AG20443 (cell line): ENCODE measurements at places on chromosomes 7 and 10.

- no peak for DNase-seq
Observed at GRCh38 chr7:115009139-115009538, 87.2 kb downstream of the MDFIC start.

- no peak for DNase-seq
Observed at GRCh38 chr10:32150532-32151101, 94.4 kb upstream of the KIF5B start.

- DNase-seq: no peak
Observed at GRCh38 chr10:32386623-32387260, 39.8 kb upstream of the EPC1 start.

DNA sequence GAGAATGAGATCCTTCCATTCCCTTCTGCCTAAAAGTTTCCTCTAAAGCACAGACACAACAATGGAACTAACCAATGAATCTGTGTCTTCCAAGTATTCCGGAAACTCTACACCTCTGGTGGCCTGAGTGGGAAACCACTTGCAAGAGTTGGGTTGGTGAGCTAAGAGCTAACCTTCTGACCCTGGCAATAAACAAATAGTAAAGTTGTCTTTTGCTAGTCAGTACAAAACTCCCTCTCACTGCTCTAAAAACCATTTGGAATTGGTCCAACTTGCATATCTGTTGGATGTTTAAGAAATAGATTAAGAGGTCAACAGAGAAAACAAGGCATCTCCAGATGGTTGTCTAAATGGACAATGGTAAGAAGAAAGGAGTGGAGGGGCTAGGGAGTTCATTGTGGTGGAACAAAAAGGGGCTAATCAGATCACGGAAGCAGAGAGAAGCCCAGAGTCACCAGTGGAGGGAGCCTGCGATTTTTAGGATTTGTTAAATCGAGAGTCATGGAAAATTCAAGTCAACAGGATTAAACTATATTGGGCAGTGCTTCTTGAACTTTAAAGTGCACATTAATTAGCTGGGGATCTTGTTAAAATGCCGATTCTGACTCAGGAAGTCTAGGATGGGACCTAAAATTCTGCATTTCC is 192.3 kb downstream of the EVX1 start:
- no peak for DNase-seq

- no peak for DNase-seq
Observed at GRCh38 chr10:60913071-60913470, 30.9 kb downstream of the RHOBTB1 start.

DNA sequence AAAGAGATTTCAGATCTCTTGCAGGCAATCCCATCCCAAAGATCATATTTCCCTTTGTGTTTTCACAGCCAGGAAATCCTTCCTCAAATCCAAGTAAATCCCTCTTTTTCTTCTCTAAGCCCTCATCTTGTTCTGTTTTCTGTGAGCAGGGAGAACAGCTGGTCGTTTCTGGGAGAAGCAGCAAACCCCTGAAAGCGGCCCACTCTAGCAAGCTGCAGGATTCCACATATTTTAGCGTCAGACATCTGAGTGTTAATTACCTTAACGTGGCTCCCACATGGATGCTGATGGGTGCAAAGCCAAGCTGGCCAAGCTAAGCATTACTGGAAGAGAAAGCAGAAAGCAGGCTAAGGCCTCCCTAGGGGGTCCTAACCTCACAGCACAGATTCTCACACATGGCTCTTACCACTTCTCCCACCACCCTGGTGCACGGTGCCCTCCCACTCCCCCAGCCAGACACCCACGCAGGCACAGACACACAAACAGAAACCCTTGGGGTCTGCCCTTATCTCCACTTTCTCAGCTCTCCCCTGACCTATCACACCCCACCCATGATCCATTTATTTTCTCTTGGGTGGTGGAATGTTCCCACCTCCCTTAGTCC is 551.0 kb upstream of the AUTS2 start:
- no peak for DNase-seq

- DNase-seq: no peak
Observed at GRCh38 chr10:79372871-79373270, 25.6 kb downstream of the PPIF start.

DNA sequence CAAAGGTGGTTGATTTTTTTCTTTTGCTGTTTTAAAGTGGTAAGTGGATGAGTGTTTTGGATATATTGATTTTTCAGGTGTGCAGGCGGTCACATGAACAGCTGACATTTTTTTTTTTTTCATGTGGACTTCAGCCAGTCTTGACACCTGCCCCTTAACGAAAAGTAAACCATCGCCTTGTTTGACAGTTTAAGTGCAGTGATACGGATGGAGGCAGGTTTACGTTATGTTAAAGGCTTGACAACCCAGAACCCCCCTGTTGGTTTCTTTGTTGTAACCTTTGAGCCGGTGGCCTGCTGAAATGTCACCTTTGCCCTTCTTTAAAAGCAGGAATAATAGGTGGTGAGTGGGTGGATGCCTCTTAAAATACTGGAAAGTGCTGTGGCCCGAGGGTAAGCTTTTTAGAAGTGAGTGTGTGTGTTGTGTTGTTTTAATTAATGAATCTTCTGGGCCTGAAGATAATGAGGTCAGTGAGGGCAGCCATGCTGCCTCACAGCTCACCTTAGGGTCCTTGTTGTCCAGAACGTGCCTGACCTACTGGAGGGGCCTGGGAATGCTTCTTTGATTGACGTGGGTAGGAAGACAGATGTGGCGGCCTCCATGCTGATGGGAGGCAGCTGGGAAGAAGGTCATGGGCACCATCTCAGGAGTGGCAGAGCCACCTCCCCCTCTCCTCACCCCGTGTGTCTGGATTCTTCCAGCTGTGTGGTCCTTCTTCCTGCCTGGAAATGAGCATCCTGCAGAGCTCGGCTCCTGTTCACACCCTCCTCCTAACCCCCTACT is 69.8 kb downstream of the TCF7L2 start:
- DNase-seq: no peak

DNA sequence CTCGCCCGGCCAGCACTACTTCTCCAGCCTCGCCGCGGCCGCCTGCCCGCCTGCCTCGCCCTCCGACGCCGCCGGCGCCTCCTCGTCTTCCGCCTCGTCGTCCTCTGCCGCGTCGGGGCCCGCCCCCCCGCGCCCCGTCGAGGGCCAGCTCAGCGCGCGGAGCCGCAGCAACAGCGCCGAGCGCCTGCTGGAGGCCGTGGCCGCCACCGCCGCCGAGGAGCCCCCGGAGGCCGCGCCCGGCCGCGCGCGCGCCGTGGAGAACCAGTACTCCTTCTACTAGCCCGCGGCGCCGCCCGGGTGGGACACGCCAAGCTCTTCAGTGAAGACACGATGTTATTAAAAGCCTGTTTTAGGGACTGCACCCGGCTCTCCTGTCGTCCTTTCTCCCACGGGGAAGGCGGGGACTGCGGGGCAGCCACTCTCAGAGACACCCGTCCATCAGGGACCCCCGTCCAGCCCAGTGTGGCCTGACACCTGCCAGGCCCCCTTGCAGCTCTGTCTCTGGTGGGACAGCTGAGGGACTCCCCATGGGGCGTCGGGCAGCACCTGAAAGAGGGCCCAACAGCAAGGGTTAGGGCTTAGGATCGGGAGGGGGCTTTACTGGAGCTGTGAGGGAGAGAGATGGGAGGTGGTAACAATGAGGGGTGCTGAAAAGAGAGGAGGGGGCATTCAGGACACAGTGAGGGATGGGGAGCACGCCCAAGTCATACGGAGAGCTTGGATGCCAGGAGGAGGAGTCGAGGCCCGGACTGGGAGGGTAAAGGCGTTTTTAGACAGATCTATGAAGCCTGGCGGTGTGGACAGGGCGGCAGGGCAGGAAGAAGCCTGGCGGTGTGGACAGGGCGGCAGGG is 34.7 kb downstream of the SPDYE6 start:
- peak; percentile 55 for DNase-seq

- DNase-seq: no peak
Observed at GRCh38 chr7:2068693-2069471, 163.9 kb downstream of the MAD1L1 start.

- DNase-seq: no peak
Observed at GRCh38 chr10:14191407-14191806, 139.3 kb downstream of the FRMD4A start.

DNA sequence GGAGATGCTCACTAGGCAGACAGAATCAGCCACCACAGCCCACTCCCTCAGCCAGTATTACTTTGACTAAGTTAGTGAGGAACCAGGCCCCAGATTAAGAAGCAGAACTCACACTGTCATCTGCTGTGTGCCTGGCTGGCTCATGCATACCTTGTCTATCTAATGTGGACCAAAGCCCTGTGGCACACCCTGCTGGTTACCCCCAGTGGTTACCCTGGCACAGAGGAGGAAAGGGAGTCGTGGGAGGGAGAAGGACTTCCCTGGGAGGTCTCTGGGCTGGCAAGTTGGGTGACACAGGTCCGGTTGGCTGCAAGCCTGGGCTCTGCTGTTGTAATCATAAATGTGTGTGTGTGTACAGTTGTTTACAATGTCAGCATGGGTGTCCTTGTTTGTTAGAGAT is 7.5 kb upstream of the SH2D4B start:
- DNase-seq: peak; percentile 33

GRCh38 chr10:73591935-73592699 is 975 bp upstream of the USP54 start:
- DNase-seq: peak; percentile 73

DNA sequence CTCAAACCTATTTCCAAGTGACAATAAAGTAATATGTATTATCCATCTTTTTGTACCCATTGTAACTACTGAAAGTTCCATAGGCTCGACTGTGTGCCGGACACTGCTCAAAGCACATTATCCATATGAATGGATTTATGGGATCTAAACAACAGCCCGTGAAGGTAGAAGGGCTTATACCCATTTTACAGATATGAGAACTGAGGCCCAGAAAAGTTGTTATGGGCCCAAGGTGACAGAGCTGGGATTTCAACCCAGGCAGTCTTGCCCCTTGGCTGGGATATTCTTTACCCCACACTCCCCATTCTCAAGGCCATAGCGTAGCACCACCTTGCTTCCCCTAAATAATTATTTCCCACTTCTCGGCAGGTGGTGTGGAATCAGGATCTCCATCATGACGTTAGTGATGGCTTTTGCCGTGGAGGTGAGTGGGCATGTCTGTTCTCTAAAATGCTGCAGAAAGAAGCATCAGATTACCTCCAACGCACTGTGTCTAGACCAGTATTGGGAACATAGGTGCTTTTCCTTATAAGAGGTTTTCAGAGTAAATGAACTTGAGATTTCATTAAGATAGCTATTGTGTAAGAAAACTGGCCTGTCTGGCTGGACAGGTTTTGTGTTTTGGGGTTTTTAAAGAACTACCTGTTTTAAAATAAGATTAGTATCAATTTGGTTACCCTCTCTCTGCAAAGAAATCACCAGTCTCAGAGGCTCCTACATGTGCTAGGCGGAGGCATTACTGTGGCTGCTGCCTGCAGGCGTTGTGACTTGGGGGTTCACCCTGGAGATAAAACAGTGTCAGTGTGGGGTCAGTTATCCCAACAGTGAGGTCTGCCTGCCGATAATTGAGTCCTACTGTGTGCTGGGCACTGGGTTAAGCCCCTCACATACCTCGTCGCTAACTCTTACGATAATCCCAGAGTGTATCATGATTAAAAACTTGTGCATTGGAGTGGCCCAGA is 85.1 kb upstream of the SDK1 start:
- DNase-seq: no peak

DNA sequence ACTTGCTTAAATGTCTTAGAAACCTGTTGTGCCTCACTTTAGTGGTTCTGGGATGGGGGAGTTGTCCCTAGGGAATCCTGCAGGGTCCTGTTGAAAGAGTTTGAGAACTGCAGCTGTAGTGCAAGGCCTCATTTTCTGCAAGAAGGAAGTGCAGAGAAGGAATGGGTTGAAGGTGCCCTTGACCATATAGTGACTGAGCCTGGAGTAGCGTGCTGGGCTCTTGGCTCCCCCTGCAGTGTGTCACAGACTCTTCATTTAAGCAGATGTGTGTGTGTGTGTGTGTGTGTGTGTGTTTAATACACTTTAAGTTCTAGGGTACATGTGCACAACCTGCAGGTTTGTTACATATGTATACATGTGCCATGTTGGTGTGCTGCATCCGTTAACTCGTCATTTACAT is 92.2 kb downstream of the GRK5 start:
- DNase-seq: no peak

- no peak for DNase-seq
Observed at GRCh38 chr10:128498746-128499145, 372.5 kb upstream of the MKI67 start.

GRCh38 chr7:102215711-102216110 is 71.0 kb upstream of the SH2B2 start:
- no peak for DNase-seq

GRCh38 chr10:88830643-88831268 is 20.9 kb downstream of the ANKRD22 start:
- DNase-seq: no peak

- no peak for DNase-seq
Observed at GRCh38 chr7:98125759-98126158, 19.1 kb downstream of the LMTK2 start.

GRCh38 chr10:13649844-13650520 is 63.2 kb downstream of the PRPF18 start:
- DNase-seq: no peak

DNA sequence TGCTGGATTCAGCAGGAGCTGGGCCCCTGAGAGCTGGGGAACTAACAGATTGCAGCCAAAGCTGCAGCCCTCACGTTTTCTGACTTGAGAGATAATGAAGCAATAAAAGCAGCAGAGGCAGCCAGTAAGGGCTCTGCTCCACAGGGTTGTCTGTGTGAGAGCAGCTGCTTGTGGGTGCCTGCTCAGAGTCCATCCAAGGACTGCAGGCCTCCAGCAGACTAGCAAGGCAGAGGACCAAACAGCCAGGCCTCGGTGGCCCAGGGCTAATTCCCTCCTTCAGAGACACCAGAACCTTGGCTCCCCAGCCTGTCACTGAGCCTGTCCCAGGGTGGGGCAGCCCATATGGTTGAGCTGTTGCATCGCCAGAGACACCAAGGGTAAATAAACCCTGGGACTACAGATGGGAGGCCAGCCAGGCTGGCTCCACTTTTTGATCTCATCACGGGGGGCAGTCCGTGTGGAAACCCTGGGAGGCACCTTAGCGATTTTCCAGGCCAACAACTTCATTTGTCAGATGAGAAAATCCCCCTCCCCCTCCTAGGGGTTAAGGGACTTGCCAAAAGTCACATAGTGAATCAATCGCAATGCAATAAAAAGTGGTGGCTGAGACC is 229.2 kb downstream of the WDR11 start:
- no peak for DNase-seq

- no peak for DNase-seq
Observed at GRCh38 chr7:107387573-107388219, 82.2 kb upstream of the GPR22 start.

DNA sequence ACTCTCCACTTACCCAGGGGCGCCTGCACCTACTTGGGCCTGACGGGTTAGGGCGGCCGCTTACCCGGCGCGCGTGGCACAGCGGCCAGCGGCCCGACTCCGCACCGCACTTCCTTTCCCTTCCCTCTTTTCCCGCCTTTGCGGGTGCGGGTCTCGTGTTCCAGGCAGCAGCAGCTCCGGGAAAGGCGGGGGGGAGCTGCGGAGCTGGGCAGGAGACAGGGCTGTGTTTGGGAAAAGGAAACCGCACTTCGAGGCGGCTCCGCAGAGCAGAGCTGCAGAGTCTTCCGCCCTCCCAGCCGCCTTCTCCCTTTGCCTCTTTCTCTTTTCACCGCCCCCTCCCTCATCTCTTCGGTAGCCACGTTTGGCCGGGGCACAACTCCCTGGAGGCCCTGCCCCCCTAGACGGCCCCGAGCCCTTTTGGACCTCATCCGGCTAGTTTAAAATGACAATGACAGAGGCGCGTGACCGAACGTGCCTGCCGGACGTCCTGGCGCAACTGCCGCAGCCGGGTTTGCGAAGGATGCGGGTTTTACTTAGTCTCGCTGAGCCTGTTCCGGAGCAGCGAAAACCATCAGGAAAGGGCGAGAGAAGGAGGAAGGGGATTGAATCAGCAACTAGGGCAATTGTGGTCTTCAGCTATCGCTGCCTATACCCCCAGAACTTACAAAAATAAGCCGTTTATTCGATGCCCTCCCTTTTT is 7.9 kb upstream of the PAX2 start:
- DNase-seq: no peak
